ENCODE measurements at places on chromosomes 11 and 22.

- DNase-seq: no peak
Observed at GRCh38 chr22:37281646-37282384, 493 bp upstream of the CYTH4 start.

GRCh38 chr11:65915821-65916251, 3.0 kb downstream of the C11orf68 start:
- DNase-seq: peak; percentile 65

- no peak for DNase-seq
Observed at GRCh38 chr22:44286646-44287045, 26.1 kb downstream of the SHISAL1 start.

DNA sequence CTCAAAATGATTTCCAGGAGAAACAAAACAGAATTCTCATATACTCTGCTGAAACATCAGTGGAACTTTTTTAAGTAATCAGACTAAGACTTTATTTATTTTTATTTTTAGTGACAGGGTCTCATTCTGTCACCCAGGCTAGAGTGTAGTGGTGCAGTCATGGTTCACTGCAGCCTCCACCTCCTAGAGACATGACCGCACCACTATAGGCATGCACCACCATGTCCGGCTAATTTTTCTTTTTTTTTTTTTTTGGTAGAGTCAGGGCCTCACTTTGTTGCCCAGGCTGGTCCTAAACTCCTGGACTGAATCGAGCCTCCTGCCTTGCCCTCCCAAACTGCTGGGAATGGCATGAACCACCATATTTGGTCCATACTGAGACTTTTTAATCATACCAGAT, 42.9 kb downstream of the PRDM10 start:
- DNase-seq: no peak

DNA sequence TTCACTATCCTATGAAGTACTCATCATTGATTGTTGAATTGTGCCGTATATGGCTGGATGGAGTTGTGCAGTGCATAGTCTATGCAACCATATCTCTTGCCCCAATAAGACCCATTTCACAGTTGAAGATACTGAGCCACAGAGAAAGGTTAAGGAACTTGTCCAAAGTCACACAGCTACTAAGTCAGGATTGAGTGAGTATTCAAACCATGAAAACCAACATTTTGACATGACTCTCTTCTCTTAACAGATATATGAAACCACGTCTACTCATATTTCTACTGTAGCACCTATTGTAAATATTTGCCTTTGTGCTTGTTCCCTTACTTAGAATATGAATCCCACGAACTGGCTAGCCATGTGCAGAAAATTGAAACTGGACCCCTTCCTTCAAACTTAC, 58.1 kb downstream of the MAML2 start:
- no peak for DNase-seq

DNA sequence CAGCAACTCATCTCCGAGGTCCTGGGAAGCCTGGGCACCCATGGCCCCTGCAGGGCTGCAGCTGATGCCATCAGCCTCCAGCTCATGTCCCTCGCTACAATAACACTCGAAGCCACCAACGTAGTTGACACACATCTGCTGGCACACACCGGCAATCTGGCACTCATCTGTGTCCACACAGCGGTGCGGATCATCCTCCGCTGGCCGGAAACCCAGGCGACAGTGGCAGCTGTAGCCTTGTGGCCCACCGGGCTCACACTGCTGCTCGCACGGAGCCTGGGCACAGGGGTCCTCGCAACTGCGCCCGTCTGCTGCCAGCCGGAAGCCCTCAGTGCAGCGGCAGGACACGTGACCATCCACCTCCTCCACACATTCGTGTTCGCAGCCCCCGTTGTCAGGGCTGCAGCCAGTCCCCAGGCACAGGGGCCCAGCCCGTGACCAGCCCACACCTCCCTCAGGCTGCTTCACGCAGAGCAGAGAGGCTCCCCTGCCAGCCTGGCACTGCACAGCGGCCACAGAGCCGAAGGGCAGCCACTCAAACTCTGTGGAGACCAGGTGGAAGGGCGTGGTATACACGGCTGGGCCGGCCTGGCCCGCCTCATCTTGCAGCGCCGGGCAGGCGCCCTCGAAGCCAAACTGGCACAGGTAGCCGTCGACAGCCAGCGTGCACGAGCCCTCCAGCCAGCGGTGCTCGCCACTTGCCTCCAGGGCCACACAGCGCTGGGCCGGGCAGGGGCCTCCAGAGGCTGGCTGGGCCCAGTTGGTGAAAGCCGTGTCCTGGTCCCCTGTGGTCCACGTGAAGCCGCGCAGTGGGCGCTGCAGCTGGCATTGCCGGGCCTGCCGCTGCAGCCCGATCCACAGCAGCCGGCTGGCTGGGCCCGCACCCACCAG, 678 bp downstream of the CD248 start:
- DNase-seq: no peak

- DNase-seq: no peak
Observed at GRCh38 chr22:32880061-32880460, 78.6 kb downstream of the TIMP3 start.

DNA sequence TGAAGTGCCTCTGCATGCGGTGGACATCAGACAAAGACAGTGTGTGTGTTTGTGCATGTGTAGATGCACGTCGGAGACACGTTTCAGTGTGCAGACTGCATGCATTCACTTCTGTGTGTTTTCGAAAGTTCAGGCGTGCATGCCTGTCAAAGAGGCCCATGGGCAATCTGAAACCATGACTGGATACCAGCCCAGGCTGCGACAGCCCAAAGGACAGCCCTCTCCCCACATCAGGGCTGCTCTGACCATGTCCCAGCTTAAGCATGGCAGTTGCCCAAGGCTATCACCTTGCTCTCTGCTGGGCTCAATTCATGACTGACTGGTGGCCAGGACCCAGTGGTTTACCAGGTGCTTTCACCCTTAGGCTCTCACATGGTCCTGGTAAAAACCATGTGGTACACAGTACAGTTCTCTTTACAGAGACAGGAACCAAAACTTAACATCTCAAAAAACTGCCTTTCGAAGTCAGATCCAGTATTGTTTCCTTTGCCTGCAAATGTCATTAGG, 423.7 kb upstream of the CADM1 start:
- DNase-seq: no peak

DNA sequence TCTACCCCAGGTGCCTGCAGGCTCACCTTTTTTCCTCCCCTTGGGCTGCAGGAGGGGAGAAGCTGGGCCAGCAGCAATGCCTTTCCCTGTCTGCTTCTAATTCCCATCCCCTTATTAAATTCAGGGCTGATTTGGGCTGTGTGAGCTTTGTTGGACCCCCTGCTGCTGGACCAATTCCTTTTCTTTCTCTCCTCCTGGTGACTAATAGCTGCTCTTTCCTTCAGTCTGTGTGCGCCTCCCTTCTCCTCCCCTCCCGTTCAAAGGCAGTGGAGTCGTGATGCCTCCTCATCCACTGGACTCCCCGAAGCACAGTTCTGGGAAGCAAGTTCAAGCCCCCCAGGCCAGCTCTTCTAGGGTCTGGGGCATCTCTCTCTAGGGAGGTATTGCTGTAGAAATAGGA, 567.9 kb upstream of the CADM1 start:
- DNase-seq: no peak

DNA sequence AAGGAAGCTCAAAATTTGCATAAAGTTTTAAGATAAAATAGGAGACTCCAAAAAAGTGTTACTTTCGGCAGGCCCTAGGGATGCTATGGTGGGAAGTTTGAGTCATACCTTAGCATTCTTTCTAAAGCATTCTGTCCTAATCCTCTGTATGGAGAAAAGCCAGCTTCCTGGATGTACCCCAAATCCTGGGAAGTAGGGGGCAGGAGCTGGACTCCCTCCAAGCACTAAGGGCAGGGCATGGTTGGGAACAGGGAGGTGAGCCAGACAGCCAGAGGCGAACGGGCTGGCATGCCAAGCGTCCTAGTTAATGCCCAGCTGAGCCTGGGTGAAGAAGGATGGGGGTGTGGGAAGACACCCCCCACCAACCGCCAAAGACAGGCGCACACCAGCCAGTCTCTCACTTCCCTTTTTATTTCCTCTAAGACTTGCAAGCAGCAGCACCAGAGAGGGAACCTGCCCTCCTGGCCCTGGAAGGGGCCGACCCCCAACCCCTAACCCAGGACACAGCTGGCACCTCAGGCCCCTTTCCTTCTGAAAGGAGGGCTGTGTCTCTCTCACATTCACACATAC, 23.9 kb downstream of the RTN4RL2 start:
- DNase-seq: peak; percentile 77

DNA sequence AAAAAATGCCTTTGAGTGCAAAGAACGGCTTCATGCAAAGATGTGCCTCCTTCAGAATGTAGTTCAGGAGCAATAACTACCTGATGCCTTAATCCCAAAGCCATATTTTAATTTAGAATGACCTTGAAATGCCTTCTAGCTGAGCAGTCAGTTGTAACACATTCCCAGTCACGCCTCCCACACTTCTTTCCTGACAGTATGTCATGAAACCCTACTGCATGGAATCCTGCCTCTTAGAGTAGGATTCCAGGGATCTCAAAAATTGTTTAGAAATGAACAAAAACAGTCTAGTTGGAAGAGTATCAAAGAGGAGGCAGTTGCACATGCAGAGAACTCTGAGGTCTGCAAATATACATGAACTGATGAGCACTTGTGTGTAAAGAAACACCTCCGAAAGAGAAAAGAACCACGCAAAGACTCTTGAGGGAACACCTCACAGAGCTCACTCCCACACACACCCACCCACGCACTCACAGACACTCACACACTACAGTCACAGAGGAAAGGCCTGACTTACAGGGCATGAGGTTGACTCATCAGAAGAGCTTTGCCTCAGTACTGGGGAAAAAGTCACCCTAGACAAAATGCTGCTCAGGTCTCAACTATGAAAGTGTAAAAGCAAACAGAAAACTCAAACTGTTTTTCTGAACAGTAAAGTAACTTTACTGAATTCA, 77.4 kb downstream of the GGTLC2 start:
- DNase-seq: peak; percentile 91

GRCh38 chr11:22456993-22457762, 119.0 kb downstream of the SLC17A6 start:
- no peak for DNase-seq

GRCh38 chr11:57842873-57843272, 81.3 kb downstream of the CTNND1 start:
- no peak for DNase-seq
